ENCODE measurements at places on chromosomes 3 and 15.

DNA sequence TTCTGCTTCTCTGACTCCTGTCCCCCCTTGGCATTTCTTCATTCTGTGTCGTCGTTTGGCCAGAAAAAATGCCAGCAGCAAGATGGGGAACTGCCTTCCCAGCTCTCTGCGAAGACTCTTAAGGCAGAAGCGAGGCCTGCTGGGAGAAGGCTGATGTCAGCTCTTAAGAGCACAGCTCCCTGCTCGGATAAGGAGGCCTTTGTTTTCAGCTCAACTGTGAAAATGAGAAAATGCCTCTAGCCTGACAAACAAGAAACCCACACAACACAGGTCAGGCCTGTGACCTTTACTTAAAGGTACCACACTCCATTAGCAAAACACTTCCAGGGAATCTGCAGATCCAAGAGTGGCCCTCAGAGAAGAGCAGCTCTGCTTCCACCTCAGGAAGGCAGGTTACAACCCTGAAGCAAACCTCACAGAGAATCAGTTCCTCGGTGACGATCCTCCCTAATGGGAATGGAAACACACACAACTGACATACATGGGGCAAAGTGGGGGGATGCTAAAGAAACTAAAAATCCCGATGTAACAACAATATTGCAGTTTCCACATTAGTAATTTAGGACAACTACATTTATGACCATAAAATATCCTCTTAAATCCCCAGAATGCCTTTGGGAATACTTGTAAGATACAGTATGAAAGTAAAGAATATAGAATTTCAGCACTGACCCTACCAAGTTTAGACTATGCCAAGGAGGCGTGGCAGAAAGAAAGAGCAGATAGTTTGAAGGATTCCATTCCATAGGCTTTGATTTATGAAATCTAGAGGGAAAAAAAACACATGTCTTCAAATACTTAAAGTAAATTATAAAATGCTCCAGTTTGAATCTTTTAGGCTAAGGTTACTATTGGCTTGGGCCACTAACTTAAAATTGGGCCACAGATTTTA, 52.1 kb downstream of the VGLL4 start:
- DNase-seq: peak; percentile 21

- DNase-seq: no peak
These were observed 145.0 kb downstream of the MYLK start for GRCh38 chr3:123739106-123739505.

- no peak for DNase-seq
These were observed 893 bp downstream of the MGA start for GRCh38 chr15:41661078-41661517.

GRCh38 chr3:113051787-113052186, 61.0 kb downstream of the GTPBP8 start:
- DNase-seq: no peak

DNA sequence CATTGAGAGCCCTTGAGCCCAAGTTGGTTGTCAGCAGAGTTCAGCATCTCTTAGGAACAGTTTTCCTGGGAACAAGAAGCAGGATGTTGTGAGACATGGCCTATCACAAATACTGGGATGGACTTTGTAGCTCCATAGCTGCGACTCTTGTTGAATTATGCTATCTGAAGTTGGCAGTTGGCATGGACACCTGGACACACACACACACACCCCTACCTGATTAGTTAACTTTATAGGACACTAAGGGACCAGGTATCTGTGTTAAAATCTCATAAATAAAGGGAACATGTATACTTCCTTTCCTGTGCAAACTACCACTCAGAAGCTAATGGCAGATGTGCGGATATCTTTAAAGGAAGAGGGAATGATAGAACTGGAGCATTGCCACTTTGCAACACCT, 10.2 kb upstream of the CHRNA7 start:
- DNase-seq: no peak

DNA sequence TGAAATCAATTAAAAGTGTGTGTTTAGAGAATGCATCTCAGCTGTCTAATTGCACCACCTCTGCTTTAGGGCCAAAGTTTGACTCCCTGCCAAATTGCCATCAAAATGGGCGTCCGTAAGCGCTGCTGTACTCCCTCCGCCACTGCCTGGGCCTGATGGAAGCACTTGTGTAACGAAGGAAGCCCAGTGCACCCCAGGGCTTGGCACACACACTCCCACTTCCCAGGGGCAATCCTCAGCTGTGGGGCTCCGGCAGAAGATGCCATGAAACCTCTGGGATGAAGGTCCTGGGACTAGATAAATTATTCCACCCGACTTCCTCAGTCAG, 137.8 kb downstream of the RORA start:
- no peak for DNase-seq

- DNase-seq: no peak
These were observed 91.1 kb upstream of the PLXNA1 start for GRCh38 chr3:126891791-126892190.

DNA sequence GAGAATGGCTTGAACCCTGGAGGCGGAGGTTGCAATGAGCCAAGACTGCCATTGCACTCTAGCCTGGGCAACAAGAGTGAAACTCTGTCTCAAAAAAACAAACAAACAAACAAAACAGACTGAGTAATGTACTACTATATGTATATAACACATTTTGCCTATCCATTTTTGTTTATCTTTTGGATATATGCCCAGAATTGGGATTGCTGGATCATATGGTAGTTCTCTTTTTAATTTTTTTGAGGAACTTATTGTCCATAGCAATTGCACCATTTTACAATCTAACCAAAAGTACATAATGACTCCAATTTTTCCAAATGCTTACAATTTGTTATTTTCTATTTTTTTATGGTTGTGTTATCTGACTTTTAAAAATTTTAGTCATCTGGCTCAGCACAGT, 47.3 kb downstream of the GMPS start:
- DNase-seq: no peak

- DNase-seq: peak; percentile 57
These were observed 49.3 kb downstream of the HACD2 start for GRCh38 chr3:123535580-123535979.

DNA sequence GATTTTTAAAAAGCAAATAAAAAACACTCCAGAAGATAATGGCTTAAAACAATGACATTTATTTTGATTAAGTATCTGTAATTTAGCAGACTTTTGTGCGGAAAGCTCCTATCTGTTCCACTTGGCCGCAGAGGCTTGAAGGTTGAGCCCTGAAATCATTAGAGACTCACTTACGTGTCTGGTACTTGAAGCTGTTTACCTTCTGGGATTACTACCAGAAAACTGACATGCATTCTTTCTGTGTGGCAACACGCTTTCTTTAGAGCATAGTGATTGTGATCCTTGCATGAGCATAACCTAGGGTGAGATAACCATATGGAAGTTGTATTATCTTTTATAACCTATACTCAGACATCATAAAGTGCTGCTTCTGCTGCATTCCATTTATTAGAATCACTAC, 298.5 kb downstream of the SI start:
- DNase-seq: no peak

DNA sequence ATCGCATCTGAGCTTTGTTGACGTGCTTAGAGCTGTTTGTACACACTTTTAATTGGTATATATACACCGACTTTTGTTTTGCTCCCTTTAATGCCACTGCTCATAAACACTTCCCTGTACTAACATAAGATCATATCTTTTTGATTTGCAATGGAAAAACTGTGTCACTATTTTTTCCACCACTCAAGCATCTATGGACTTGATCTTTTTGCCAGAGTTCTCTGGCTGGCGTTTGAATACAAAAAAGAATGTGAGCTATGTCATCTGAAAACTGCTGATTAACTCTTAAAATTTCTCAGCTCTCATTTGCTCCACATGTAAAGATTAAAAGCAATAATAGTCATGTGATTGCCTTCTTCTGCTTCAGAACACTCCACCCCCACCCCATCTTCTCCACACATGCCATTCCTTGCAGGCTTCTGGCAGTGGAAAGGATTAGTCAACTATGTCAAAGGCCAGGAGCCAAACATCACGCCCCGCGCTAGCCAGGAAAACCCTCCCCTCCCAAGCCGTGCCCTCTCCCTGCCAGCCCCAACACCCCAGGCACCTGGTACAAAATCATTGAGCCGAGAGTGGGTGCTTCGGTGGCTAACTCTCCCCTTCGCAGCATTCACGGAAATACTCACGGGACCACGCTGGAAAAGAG, 123.4 kb upstream of the MEF2A start:
- DNase-seq: peak; percentile 54

GRCh38 chr3:76570436-76571057, 469.4 kb upstream of the ROBO2 start:
- DNase-seq: peak; percentile 13

DNA sequence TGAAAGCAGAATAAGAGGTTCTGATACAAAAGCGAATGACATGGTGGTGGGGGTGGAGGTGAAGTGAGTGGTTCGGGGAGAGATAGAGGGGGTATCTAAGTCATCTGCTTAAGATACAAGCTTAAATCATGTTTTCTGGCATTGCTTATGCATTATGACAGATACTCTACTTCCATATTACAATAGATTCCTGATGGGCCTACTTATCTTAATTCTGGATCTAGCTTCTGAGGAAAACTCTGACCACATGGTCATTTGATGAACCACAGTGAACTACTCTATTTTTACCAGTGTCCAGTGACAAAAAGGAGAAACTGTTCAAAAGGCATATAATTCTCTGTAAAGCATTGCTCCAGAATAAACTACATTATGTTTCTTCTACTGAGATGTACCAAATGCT, 673.7 kb upstream of the CCDC54 start:
- no peak for DNase-seq

- DNase-seq: no peak
These were observed 17.5 kb downstream of the C2CD4B start for GRCh38 chr15:62147551-62147950.

- DNase-seq: no peak
These were observed 23.6 kb downstream of the UBE2E1 start for GRCh38 chr3:23829242-23829934.

DNA sequence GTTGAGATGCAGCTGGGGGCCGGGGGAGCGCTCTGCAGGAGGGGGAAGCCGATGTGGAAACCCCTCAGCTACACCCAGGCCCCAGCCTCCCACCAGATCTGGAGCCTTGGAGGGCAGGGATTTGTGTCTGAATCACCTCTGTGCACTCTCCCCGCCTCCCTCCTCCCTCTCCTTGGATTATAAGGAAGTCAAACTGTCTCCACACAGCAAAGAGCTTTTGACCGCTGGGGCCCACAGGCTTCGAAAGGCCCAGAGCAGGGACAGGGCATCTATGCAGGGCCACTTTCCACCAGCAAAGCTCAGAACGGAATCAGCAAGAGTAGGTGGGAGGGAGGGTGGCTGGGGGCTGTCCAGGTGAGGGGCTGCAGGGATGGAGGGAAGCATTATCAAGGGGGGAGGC, 68.9 kb downstream of the IQSEC1 start:
- no peak for DNase-seq

GRCh38 chr15:70582143-70582945, 181.0 kb downstream of the UACA start:
- DNase-seq: no peak

GRCh38 chr3:25724948-25725645, 58.1 kb downstream of the NGLY1 start:
- DNase-seq: no peak

DNA sequence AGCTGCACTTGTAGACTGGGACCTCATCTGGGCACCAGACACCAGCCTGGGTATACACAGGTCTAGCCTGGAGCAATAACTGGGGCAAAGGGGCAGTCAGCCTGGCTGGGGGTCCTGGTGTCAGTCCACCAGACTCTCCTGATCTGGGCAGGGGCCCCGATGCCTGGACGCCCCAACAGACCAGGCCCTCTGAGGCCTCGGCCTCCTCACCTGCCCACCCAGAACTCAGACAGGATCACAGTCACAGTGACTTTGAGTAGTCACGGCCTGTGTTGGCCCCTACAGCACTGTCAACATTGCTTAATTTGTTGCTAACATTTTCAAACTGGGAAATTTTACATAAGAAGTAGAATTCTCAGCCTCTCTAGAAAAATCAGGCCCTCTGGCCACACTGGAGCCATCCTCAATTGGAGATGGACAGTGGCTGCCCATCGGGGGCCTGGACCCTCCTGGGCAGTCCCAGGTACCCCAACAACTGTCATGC, 5.8 kb downstream of the TWF2 start:
- DNase-seq: no peak

- DNase-seq: no peak
These were observed 9.2 kb downstream of the PLIN1 start for GRCh38 chr15:89669941-89670340.

DNA sequence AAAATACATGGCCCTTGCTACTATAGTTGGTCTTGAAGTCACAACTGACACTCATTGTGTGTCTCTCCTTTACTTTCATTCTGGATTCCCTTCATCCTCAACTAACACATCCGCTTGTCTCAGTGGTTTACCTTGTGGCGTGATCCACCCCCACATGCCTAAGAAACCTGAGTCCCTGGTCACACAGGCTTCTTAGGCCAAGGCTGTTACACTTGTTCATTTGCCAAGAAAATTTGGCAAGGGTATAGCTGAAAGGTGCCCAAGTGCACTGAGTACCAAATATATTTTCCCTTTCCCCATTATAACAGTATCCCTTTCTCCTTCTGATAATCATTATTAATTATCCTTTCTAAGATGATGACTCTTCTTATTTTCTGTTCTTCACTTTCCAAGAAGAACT, 207.6 kb upstream of the STAC start:
- no peak for DNase-seq

- no peak for DNase-seq
These were observed 5.7 kb downstream of the NTRK3 start for GRCh38 chr15:88250826-88251225.

DNA sequence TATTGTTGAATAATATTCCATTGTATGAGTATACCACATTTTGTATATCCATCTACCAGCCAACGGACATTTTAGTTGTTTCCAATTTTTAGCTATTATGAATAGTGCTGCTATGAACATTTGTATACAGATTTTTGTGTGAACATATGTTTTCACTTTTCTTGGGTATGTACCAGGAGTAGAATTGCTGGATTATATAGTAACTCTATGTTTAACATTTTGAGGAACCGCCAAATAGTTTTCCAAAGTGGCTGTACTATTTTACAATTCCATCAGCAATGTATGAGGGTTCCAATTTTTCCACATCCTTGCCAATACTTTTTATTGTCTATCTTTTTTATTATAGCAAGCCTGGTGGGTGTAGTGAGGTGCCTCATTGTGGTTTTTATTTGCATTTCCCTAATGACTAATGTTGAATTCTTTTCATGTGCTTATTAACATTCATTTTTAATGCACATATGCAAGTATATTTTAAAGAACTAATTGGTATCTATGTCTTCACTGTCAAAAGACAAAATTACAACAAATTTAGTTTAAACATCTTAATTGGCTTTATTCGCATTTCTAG, 77.5 kb upstream of the PIAS1 start:
- no peak for DNase-seq

- DNase-seq: no peak
These were observed 135.1 kb upstream of the SEMA6D start for GRCh38 chr15:47582233-47582632.

GRCh38 chr15:74233851-74234597, 2.1 kb upstream of the CCDC33 start:
- peak; percentile 60 for DNase-seq

DNA sequence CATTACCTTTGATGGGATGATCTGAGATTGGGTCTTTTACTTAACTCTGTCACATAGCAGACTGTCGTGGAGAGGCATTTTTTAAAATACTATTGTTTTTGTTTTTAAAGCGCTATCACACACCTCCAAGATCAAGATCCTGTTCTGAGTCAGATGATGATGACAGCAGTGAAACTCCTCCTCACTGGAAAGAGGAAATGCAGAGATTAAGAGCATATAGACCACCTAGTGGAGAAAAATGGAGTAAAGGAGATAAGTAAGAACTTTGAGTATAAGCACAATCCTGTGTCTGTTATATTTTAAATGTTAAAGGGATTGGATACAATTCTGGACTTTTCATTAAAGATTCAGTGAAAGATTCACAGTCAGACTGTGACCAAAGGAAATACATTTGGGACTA, 18.4 kb upstream of the ZBTB47 start:
- peak; percentile 29 for DNase-seq
